Amniotic stem cell (primary cell): ENCODE measurements at places on chromosomes 2 and 18.

DNA sequence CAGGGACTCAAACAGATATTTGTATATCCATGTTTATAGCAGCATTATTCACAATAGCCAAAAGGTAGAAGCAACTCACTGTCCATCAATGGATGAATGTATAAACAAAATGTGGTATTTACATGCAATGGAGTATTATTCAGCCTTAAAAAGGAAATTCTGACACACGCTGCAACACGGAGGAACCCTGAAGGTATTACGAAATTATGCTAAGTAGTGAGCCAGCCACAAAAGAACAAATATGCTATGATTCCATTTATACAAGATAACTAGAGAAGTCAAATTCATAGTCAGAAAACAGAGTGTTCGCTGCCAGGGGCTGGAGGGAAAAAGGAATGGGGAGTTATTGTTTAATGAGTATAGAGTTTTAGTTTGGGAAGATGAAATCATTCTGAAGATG lies 61.0 kb upstream of the CDKL4 start:
- no peak for DNase-seq

GRCh38 chr2:222899413-222900181 lies 38.8 kb downstream of the ACSL3 start:
- DNase-seq = no peak

DNA sequence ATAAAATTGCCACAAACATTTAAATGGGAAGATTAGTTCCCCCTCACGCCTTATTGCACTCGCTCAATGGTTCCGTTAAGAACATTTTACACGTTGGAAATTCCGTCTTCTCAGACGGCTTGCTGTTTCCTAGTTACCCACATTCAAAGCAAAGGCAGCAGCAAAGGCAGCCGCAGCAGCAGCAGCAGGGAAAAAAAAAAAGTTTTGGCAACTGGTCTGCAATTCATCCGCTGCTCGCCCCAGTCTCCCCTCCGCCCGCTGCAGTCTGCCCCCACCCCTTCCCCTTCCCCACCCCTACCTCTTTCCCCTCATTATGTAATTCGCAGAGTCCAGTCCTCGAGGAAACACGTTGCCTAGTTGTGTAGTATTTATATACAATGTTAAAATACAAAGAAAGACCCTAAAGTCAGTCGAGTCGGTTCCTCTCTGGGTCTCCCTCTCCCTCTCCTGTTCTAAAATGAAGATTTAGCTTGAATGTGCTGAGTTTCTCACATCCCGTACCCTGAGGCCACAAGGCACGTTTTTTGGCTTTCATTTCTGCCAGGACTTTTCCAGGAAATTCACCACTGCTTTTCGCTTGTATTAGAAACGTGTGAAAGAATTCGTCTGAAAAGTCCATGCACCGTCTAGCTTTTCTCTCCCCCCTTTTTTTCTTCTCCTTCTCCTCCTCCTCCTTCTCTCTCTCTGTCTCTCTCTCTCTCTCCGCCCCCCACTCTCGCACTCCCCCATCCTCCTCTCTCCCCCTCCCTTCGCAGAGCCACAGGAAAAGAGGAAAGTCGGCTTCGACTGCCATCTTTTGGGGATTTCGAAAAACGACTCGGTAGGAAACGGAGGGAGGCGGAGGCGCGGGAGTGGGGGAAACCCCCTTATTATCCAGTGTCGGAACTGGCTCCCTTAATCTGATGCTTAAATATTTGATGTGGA lies 140.0 kb downstream of the MEIS1 start:
- DNase-seq = peak; percentile 54

DNA sequence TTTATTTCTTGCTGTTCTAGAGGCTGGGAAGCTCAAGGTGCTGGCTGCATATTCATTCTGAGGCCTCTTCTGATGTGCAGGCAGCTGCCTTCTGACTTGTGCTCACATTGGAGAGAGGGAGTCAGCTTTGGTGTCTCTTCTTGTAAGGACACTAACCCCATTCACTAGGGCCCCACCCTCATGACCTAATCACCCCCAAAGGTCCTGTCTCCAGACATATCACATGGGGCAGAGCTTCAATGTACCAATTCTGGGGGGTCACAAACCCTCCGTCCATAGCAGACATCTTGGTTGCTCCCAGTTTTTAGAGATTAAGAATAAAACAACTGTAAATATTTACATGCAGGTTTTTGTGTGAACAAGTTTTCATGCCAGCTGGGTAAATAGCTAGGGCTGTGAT lies 109.1 kb downstream of the RTP5 start:
- no peak for DNase-seq

DNA sequence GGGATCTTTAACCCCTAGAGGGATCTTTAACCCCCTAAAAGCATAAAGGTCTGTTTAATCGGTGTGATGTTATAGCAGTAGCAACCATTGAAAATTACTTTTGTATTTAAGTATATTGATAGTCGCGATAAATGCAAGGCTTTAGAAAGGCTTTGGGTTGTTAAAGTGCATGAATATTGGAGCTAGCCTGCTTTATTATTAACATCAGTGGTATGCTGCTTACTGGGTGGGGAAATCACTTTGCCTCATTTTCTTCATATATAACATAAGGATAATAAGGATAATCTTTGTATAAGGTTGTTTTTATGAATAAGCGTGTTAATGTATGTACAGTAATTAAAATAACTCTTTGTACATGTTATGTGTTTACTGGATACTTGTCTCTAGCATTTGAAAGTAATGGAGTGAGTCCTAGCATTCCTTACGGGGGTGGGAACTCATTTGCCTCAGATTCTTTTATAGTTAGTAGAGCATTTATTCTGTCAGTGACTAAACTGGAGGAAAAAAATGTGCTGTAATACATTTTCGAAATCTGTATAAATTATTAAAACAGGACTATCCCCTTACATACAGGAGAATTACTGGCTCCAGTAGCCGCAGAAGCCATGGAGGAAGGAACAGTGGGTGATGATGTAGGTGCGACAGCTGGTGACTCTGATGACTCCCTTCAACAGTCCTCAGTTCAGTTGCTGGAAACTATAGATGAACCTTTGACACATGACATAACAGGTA lies 122.2 kb downstream of the BIRC6 start:
- DNase-seq = peak; percentile 3
